Choroid plexus epithelial cell (primary cell): ENCODE measurements at places on chromosomes 6 and 20.

DNA sequence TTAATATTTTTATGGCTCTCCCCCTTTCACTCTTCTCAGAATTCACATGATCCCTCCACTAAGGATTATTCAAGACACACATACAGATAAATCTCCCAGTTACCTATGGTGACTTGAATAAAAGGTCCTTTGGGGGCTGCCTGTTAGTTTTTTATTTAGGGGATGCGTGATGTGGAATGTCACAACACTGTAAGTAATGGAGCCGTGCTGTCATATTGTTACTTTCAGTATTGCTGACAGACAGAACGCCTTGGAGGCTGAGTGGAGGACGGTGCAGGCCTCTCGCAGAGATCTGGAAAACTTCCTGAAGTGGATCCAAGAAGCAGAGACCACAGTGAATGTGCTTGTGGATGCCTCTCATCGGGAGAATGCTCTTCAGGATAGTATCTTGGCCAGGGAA is 291.7 kb downstream of the UTRN start:
- no peak for DNase-seq

- DNase-seq = no peak
These were observed 610.2 kb upstream of the NOX3 start for GRCh38 chr6:156065849-156066248.

GRCh38 chr20:60586269-60587050 is 628.2 kb downstream of the CDH26 start:
- no peak for DNase-seq

DNA sequence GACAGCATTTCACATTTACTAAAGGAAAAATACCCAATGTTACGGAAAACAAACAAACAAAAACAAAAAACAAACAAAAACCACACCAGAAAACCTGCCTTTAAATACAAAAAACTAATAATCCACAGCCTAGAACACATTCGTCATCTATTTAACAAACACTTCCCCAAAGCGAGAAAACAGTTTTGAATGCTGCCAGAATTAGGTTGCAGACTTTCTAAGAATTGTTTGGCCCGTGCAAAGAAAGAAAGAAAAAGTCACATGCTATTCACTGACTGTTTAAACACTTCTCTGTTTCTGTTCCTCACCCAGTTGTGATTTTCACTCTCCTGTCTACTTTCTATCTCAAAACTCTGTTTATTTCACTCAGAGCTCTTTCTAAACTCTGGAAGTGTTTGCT is 52.5 kb downstream of the BCAS1 start:
- DNase-seq = no peak

DNA sequence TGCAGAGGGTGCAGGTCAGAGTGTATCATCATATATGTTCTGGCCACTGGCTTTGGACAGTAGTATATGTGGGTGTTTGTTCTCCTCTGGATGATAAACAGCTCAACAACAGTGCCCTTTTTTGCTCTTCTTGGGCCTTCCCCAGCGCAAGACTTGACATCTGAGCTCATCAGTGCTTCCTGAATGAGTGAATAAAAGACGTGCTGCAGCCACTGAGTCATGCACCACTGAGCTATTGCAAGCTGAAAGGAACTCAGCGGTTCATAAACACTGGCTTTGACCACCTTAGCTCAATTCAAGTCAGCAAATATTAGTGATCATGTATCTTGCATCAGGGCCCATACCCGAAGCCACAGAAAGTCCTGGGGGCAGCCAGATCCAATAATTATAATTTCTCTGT is 105.3 kb upstream of the KCNG1 start:
- DNase-seq = peak; percentile 95

DNA sequence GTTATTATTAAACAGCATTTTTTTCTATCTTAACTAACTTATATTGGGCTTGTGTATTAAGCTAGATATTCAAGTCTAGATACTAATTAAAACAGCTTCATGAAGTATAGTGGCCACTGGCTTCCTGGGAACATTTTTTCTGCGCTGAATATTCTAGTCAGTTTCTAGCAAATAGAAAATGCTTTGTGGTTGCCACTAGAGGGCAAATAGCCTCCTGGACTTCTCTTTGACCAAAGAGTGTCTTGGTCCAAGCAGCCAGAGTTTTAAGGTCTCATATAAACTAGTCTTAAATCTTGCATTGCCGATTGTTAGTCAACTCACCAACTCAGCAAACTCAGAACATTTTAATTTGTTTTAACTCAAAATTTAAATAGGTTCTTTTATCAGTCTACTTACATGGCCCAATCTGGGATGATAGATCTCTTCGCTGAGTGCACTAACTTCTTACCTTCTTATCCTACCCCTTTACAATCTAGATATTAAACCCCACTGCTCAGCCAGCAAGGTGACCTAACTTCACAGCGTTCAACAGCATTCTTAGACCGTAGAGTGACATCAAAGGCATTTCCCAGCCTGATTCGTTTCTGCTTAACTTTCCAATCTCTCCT is 24.6 kb upstream of the ID4 start:
- DNase-seq = peak; percentile 80

DNA sequence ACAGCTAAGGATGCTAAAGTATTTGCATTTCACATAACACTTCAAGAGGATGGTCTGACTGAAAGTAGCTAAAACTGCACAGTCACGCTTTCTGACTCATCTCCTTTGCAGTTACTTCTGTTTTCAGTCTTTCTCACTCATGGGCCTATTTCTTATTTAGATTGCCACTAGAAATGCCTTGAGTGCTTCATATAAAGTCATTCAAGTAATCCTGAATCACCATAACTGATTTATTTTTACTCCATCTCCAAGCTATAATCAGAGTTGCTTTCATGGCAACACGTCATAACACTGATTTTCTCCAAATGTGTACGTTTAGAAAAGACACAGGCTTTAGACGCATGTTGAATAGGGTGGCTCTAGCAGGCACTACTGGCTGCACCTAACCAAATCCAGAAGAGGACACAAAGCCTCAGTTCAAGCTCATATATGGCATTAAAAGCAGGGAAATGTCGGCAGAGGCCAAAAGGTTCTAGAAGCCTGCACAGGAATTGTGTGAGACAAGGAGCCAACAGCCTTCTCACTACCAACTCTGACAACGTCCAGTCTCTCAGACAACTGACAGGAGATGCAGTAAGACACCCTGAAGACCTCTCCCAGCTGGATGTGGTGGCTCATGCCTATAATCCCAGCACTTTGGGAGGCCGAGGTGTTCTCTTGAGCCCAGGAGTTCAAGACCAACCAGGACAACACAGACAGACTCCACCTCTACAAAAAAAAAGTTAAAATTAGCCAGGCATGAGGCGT is 64.1 kb upstream of the BEND6 start:
- DNase-seq = peak; percentile 89

DNA sequence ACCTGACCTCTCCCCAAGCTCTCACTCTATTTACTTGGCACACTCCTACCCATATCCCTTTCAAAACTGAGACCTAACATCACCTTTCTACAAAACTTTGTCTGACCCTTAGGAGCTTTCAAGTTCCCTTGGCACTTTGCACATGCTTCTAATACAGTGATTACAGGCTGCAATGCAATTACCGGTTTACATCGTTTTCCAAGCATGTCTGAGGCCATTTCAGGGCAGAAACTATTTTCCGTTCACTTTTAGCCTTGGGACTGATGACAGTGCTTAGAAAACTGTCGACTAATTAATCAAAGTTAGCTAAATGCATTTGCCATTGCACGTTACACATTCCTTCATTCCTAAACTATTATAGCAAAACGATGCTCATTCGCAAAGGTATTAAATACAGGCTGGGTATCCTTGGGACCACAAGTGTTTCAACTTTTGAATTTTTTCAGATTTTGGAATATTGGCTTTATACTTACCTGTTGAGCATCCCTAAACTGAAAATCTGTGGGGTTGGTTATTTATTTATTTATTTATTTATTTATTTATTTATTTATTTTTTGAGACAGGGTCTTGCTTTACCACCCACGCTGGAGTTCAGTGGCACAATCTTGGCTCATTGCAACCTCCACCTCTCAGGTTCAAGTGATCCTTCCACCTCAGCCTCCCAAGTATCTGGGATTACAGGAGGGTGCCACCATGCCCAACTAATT is 3.3 kb downstream of the RARS2 start:
- no peak for DNase-seq

GRCh38 chr20:16393836-16394235 is 179.4 kb downstream of the KIF16B start:
- DNase-seq = no peak

DNA sequence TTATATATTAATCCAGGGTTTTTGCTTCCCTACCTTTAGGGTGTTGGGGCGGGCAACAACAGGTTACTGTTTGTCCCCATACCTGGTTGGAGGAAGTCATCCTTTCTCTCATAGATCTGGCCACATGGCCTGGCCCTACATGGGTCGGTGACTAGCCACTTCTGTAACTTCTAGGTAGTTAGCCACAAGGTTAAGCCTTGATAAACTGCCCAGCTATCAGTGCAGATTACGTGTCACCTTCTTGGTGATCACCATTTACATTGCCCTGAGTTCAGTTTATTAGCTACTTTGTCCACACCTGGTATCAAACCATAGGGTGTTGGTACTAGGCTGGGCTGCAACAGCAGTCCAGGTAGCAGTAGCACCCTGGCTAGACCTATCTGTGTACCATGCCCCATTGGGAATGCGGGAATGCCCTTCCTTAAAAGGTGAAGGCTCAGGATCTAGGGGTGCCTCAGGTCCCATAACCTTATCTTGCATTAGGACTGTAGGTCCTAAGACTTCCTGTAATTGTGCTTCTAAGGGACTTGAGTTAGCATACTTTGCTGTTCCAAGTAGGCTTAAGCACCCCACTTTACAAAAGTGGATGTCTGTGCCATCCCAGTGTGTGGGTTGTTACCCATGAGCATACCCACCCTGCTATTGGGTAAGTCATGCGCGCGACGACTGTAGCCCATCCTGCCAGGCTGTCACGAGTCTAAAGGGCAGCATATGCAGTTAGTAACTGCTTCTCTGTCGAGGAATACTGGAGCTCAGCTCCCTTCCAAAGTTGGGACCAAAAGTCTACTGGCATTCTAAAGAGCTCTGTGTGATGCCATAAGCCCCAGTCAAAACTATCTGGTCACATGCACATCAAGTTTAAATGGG is 5.2 kb downstream of the ZKSCAN3 start:
- DNase-seq = no peak

- DNase-seq = peak; percentile 18
These were observed 770 bp downstream of the KIF3B start for GRCh38 chr20:32278199-32278643.

GRCh38 chr20:20211988-20212518 is 155.9 kb upstream of the INSM1 start:
- DNase-seq = no peak

- no peak for DNase-seq
These were observed 376.0 kb upstream of the HS3ST5 start for GRCh38 chr6:114718716-114719270.

GRCh38 chr6:28803337-28803709 is 120.5 kb downstream of the TRIM27 start:
- DNase-seq = no peak

- DNase-seq = no peak
These were observed 5.2 kb downstream of the BICRAL start for GRCh38 chr6:42787063-42787472.

DNA sequence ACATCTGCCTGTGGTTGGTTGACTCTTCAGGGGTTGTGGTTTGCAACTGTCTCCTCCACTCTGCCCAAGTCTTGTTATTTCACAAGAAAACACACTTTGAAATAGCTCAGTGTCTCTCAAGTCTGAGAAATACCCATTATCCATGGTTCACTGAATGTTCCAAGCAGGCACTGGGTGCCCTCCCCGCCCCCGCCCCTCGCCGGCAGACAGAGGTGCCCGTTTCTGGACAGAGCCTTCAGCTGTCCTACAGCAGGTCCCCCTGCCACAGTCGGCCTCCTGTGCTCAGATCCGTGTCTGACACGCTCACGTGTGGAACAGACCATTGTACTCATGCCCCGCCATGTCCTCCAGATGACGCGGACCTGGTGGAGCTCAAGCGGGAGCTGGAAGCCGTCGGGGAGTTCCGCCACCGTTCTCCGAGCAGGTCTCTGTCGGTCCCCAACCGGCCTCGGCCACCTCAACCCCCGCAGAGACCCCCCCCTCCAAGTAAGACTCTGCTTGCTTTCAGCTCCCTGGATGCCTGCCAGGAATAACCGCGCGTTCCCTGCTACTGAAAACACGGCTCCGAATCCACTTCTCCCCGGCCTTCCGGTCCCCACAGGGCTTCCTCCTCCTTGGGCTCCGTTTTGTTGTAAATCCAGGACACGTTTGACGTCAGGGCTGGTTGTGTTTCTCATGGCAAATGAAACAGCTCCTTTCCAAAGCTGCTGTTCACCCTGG is 81.4 kb downstream of the SERAC1 start:
- DNase-seq = peak; percentile 94

- DNase-seq = no peak
These were observed 9.6 kb downstream of the GATA5 start for GRCh38 chr20:62466072-62466760.

- no peak for DNase-seq
These were observed 124.6 kb upstream of the THEMIS start for GRCh38 chr6:128025478-128025877.

DNA sequence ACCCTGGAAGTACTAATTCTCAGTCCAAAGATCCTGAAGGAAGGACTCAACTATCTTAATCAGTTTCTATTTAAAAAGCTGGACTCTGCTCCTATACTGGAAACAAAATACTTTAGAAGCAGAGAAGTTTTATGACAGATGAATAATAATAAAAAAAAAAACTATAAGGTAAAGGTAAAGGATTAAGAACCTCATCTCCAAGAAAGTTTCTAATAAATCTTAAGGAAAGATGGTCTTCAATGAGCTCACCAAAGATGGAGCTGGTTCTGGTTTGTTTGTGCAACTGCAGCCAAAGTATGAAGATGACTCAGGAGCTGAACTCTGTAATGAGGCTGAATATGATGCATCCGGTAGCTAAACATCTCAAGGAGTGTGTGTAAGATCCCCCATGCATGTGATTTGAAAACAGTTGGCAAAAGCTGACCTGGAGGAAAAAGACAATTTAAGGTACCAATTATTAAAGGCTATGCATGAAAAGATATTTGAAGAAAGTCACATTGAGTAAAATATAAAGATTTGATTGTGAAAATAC is 25.2 kb downstream of the MED23 start:
- DNase-seq = peak; percentile 97

DNA sequence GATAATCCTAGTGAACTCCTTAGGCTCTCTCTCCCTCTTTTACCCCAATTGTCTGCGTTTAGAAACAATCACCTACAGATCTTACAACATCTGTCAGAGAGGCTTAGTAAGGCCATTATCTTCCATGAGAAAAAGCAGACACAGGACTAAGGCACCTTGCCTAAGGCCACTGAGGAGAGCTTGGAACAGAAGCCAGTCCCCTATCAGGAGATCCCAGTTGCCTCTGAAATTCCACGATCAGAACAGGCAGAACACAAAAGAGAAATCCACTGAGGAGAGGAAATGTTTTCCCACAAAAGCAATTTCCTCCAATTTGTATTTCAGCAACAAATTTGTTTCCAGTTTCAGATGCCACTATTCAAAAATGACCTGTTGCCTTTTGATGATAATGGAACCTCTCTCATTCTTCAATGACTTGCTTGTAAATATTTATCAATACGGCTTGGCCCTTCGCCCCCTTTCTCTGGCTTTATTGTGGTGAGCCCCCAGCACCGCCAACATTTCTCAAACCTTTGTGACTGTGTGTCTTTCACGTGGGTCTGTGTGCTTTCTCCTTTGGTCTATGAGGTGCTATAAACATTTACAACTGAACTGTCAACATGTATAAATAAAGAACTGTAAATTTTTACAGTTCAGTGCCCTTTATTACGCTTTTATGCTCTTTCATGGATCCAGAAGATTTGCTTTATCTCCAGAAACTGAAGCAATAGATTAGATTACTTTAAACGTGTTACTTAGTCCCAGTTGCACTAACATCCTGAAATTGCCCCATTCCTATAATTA is 187.8 kb upstream of the PHACTR1 start:
- DNase-seq = no peak
